ENCODE measurements at places on chromosomes 16 and 17.
A peak's percentile ranks its signal among the peaks of the same experiment; 100 is the strongest.

DNA sequence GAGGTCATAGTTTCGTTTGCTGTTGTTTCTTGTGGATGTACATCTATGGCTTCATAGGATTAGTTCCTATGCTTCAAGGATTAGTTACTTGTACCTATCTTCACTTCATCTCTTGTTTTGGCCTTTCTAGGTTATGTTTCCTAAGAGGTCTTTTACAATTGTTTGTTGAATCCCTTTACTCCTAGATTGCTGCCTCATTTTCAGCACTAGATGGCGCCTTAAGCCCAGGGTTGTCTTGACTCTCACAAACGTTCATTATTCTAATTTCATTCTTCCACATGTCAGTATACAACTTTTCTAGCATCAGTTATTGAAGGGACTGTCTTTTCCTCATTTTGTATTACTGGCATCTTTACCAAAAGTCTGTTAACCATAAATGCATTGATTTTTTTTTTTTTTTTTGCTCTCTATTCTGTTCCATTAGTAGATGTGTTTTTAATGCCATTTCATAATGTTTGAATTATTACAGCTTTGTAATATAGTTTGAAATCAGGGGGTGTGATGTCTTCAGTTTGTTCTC, 45.0 kb upstream of the NACA2 start:
- DNase-seq, result peak; percentile 35

- no peak for DNase-seq
Observed at GRCh38 chr17:43854498-43854897, 7.5 kb downstream of the CD300LG start.

DNA sequence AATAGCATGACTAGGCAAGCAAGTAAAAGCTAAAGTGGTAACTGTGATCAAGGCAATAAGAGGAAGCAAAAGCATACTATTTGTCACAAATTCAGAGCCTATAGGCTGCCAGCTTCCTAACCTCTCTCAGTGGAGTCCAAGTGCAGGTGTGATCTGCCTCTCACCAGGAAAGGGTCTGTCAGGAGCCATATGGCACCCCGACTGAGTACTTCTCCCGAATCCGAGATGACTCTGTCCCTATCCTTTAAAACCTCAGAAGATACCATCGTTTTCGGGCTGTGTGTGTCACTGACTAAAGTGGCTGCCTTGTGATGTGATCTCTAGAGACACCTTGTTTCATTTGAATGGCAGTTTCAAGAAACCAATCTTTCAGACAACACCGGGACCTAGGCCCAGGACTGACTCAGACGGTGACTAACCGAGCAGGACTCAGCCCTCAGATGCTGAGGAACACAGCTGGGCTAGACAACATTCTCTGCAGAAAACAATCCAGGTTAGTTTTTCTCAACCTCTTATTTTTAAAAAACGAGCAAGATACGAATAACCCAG, 63.6 kb downstream of the SMG6 start:
- peak; percentile 55 for DNase-seq

DNA sequence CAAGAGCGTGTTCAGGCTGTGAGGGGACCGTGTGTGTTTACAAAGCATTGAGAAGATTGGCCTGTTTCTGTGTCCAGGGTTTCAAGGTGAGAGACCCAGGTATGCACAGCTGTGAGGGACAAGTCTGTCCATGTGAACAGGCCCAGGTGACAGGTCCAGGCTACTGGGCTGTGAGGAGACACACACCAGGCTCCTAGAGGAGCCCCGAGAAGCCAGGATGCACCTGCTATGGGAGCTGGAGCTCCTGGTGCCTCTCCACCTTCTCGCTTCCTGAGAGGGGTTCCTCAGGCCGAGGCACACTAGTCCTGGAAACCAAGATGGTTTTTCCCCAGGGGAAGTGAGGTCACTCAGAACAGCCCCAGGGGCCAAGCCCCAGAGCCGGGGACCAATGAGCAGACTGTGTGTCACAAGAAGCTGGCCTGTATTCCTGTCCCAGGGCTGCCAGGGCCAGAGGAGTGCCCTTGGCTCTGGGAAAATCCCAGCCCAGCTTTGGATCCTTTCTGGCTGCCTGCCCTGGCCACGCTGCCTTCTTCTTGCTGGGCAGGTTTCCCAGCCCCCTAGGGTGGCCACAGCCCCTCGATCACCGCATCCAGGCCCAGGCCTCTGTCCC, 153.4 kb upstream of the PLCG2 start:
- DNase-seq, result peak; percentile 34

DNA sequence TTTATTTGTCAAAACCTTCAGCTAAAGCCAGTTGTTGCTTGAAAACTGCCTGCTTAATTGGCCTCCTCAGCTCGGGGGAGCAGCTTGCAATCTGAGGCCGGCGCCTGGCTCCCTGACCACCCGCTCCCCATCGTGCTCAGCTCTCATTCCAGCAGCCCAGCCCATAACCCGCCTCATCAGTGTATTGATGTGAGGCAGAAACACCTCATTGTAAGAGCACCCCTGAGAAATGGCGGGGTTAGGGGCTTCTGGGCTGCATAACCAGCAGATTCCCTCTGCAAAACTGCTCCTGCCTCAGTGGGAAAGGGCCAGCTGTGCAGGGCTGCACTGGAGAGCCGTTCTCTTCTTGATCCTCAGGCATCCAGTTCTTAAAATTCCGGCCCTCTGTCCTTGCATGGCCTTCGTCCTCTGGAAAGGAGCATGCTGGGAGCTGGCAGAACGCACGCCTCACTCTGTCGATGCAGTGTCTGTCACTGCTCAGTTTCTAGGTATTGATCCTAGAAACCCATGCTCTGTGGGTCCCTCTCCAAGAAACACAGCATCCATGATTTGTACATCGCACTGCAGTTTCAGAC, 113.8 kb upstream of the CHMP6 start:
- DNase-seq, result no peak

- no peak for DNase-seq
Observed at GRCh38 chr16:26712876-26713275, 353.9 kb upstream of the C16orf82 start.

GRCh38 chr17:72425133-72425793, 304.4 kb downstream of the SOX9 start:
- DNase-seq, result no peak

DNA sequence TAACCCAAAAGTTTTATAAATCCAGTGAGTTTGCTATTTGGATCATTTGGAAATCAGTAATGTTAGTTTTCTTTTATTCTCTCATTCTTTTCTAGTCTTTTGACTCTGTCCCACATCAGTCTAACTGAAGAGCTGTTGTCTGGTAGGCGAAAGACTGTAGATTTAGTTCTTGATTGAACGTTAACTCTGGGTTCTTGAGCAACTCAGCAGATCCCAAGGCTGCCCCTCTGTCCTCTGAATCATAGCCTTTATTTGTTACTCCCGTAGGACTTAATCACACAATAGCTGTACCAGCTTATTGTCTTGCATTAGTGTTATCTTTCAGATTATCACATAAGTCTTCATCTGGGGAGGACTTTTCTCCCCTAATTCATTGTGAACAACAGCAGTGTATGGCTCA, 119.3 kb upstream of the TOM1L1 start:
- no peak for DNase-seq
